ENCODE measurements at places on chromosomes 5 and 9.

- no peak for DNase-seq
These were observed 30.9 kb upstream of the SLC46A2 start for GRCh38 chr9:112921549-112921948.

DNA sequence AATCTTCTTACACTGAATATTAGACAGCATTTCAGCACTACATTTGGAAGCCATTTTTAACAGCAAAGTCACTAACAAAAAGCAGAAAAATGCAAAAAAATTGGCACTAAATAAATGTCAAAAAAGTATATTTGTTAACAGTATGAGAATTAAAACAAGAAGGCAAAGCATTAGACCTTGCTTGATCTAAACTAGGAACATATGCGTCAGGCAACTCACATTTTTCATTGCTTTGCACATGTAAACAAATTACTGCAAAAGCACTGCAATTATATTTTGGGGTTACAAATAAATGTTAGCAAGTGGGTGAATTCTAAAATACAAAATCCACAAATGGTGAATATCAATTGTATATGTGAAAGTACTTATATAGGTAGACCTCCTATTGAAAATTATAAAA lies 49.0 kb upstream of the RAPGEF6 start:
- DNase-seq, result no peak

DNA sequence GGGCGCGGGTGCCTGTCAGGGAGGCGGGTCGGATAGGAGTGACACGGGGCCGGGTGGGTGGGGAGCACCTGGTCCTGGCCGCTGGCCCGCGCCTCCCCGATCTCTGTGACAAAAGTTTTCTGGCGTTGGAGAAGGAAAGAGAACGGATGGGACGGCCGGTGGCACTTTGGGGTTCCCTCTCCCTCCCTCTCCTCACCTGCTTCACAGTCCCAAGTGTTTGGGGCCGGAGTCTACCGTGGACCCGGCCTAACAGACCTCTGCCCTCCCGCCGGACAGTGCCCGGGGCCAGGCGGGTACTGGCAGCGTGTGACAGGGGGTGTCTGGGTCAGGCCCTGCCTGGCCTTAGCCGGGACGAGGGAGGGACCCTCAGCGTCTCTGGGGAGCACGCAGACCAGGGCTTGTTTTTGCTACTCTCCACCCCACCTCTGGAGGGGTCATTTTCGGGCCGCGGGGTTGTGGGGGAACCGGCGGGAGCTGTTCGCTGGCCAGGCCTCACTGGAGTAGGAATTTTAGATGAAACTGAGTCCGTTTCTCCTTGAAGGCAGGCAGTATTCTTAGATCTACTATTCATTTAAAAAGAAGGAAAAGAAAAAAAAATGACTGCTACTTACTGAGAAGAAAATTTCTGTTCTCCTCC lies 1.7 kb downstream of the PRDM6 start:
- DNase-seq, result no peak

DNA sequence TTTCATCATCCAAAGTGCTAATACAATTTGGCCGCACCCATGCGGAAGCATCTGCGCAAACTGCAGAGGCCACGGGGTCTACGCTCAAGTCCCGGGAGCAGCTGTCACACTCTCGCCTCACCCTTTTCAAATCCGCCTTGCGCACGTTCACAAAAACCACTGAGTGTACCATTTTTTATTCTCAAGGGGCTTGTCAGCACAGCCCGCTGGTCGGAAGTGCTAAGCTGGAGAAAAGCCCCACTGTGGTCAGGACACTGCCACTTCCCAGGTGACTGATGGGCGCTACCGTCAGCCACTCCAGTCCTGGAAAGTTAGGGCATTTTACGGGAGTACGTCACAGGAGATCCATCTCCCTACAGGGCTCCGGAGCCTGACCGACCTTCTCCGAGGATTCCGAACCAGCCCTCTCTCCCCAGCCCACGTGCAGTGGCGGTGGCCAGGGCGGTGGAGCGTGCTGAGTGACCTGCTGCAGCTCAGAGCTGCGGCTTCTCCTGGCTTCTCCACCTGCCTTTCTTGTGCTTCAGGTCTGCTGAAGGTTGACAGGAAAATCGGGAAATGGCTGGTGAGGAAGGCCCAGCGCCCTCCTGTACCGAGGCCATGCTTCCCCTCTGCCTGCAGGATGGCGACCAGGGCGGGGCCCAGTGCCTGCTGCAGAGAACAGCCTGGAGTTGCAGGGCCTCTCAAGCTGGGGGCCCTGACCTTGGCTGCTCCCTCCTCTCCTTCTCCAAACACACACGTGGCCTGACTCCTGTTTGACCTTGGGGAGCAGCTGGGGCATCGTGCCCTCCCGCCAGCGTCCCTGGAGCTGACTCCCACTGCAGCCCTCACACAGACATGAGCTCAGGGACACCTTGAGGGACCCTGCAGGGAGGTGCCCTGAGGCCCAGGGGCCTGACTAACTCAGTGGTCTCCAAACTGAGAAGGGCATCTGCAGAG lies 14.3 kb downstream of the RASGEF1C start:
- DNase-seq, result no peak

DNA sequence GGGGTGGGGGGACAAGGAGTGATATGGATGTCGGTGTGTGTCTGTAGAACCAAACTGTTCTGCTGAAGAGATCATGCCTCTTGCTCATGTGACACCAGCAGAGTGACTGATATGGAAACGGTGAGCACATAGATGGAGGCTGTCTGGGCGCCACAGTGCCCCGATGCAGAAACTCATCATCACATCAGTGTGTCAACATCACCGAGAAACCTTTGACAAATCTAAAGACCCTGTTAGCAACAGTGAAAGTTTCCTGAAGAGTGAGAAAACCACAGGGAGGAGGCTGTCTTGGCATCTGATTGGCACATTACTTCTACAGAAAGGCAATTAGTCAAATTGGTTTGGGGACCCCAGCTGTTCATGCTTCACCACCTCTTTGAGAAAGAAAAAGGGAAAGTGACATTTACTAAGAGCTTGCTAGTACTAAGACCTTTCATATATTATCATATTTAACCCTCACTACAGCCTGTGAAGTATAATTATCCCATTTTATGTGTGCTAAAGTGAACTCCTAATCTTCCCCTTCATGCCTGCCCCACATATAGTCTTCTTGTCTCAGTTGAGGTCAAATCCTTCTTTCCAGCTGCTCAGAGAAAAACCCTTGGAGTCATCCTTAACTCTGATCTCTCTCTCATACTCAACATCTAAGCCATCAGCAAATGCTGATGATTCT lies 25.6 kb downstream of the CSF2 start:
- no peak for DNase-seq

DNA sequence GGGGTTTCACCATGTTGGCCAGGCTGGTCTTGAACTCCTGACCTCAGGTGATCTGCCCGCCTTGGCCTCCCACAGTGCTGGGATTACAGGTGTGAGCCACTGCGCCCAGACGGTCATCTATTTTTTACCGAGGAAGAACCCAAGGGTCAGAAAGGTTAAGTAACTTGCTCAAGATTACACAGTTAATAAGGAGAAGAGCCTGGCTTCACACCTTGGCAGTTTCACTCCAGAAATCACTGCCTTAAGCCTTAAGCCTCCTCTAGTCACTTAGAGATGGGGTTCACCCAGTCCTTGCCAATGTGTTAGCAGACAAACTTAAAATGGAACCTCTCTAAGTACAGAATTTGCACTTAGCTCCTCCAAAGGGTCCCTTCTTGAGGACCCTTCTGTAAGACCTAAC lies 116.3 kb downstream of the PTTG1 start:
- DNase-seq, result no peak

GRCh38 chr5:59575648-59576445 lies 317.7 kb downstream of the PDE4D start:
- no peak for DNase-seq

DNA sequence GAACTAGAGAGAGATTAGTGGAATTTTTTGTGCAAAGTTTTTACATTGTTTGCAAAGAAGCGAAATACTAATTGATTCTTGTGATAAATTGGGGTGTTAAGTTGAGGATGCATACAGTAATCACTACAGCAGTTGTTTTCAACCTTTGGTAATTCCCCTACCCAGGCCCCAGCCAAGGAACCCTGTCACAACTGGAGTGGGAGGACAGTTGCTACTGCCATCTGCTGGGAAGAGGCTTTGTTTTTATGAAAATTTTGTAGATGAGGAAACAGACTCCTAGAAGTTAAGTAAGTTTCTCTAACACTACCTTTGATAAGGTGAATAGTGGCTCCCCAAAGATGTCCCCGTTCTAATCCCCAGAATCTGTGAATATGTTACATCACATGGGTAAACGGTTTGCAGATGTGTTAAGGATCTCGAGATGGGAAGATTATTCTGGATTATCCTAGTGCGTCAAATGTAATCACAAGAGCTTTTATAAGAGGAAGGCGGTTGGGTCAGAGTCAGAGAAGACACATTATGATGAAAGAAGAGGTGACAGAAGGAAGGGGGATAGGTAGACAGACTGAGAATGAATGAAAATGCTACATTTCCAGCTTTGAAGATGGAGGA lies 34.0 kb upstream of the PPP1R2B start:
- no peak for DNase-seq

DNA sequence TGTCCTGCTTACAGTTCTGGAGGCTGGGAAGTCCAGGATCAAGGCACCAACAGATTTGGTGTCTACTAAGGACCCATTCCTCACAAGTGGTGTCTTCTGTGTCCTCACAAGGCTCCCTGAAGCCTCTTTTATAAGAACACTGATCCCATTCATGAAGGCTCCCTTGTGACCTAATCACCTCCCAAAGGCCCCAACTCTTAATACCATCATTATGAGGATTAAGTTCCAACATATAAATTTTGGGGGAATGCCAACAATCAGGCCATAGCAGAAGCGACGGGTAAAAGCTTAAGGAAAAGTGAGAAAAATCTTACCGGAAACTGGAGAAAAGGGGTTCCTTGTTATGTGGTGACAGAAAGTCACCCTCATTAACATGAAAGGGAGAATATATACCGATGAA lies 11.2 kb downstream of the CTNNAL1 start:
- DNase-seq, result no peak

DNA sequence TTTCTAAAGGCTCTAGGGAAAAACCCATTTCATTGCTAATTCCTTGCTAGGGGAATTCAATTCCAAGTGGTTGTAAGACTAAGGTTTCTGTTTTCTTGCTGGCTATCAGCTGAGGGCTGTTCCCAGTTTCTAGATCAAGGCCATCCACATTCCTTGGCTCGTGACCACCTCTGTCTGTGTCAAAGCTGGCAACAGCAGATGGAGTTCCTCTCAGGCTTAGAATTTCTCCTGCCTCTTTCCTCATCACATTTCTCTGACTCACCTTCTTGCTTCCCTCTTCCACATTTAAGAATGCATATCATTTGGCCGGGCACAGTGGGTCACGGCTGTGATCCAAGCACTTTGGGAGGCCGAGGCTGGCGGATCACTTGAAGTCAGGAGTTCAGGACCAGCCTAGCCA lies 19.0 kb downstream of the DAB2IP start:
- no peak for DNase-seq

DNA sequence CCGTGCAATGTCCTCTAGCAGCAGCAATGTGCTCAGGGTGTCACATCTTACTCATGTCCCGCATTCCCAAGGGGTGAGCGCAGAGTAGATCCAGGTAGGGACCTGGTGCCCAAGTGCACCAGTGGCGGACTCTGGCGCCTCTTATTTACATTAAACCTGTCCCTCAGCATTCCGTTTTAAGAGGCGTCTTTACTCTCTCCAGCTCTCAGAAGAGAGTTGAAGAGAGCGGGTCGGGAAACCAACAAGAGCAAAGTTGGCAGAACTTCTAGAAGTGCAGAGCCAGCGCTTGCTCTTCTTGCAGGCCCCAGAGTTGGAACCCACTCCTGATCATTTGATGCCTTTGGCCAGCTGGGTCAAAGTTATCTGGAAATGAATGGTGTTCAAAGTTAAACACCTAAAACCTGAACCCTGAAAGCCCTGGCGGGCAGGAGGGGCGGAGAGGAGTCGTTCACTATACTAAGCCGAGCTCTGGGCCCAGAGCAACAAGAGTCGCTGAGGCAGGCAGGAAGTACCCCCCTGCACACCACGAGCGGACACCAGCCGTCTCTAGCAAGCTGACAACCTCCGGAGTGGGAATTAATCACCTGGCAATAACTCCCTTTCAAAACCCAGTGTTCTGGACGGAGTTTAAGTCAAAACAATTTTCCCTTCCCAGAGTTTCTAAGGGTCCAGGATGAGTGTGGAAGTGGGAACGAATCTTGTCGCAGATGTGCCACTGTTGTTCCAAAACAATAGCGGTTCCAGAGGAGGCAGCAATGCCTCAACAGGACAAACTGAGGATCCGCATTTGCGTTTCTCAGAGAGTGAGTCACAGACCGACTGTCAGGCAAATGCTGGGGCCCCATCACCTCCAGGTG lies 122.8 kb downstream of the TMEM161B start:
- DNase-seq, result no peak

DNA sequence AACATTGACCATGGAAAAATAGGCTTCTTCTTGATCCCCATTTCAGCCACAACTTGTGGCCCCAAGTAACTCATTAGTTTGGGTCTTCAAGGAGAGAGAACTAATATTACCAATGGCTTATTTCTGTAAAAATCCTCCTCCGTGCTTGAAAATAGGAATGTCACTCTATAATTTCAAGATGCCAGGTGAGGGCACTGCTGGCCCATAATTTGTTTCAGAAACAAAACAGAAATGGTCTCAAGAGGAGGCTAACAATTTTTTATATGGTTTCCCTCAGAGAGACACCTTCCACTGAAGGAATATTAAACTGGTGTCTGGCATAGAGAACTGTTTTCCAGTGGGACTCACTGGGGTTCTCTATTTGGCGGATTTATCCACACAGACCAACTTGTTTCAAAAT lies 437.0 kb upstream of the TRPC7 start:
- DNase-seq, result no peak

GRCh38 chr5:64682608-64683007 lies 7.7 kb upstream of the SHISAL2B start:
- DNase-seq, result no peak

GRCh38 chr9:111274737-111275136 lies 55.3 kb downstream of the OR2K2 start:
- no peak for DNase-seq

DNA sequence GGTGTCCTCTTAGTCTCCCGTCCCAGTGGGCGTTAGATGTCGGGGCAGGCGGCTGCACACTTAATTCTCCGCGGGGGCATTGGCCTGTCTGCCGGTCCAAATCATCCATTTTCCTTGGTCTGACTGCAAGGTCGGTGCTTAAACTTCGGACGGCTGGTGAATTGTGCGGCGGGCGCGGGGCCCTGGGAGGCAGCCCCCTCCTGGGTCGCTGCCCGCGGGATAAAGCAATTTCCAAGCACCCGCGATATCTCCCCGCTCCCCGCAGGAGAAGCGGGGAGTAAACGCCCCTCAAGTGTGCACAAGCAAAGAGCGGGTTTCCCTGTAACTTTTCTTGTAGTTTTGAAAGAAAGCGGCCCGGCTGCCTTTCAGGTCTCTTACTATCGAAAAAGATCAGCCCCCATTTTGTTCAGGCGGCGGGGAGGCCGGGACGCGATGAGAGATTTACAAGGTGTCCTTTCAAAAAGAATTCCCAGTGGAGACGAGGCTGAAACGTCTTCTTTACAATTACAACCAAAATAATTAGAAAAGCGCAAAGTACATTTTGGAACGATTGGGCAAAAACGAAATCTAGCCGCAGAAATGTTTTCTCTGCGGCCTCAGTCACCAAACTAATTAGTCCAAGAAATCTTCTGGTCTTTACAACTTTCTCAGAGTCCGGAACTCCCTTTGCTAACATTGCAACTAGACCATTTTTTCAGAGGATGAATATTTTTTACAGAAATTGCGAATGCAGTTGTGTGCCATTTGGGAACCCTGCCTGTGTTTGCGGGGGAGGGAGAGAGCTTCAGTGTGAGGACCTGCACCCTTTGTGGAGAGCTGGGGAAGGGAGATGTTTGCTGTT lies 1.8 kb downstream of the IRX1 start:
- DNase-seq, result no peak
